ENCODE measurements at places on chromosomes 13 and 19.
A peak's percentile ranks its signal among the peaks of the same experiment; 100 is the strongest.

DNA sequence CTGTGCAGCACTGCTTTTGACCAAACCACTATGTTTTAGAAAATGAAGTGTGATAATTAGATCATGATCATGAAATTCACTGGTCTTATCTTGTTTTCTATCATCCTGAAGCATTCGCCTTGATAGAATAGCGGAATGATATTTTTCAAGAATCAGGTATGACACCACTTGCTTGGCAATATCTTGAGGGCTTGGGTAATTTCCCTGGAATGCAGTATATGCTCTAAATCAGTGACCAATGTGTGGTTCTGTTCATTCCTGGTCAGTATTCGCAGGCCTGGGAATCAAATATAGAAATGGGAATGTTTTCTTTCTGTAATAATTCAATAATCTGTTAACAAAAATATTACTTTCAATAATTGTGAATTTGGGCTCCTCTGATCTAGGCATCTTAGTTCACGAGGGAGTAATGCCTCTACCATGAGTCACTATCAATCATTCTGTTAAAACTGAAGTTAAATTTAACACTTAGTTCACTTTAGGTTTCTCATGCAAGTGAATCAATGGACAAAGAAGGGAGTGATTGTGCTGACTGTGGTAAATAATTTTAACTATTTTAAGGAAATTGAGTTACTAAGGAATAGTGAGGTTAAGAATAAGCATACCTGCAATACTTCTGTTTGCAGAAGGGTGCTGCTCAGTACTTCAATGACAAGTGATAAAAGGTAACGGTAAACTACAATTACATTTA lies 137.9 kb downstream of the PCDH20 start:
- no peak for DNase-seq

GRCh38 chr19:44685877-44686276 lies 13.1 kb upstream of the CEACAM16 start:
- DNase-seq: no peak

- no peak for DNase-seq
These were observed 44.1 kb upstream of the MEDAG start for GRCh38 chr13:30861836-30862467.

DNA sequence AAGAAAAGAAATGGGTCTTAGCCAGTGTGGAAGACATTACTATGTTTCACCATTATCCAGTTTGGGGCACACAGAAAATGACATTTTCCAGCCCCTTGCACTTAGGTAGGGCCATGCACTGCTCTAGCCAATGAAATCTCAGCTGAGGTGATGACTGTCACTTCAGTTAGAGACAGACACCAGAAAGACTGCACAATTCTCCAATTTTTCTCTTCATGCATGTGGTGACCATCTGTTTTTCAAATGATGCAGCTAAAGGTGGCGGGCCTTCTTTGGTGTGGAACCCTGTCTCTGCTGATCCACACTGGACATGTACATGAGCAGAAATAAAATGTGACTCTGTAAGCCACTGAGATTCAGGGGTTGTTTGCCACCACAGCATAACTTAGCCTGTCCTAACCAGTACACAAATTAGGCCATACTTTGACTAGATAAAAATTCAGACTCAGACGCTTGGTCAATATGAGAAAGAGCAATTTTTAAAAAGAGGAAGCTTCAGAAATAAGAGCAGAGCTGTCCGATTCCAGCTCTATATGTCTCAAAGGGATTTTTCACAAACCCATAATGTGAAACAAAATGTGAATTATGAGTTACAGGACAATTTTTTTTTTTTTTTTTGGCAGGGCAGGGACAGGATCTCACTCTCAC lies 6.7 kb downstream of the ZNF565 start:
- DNase-seq: no peak

DNA sequence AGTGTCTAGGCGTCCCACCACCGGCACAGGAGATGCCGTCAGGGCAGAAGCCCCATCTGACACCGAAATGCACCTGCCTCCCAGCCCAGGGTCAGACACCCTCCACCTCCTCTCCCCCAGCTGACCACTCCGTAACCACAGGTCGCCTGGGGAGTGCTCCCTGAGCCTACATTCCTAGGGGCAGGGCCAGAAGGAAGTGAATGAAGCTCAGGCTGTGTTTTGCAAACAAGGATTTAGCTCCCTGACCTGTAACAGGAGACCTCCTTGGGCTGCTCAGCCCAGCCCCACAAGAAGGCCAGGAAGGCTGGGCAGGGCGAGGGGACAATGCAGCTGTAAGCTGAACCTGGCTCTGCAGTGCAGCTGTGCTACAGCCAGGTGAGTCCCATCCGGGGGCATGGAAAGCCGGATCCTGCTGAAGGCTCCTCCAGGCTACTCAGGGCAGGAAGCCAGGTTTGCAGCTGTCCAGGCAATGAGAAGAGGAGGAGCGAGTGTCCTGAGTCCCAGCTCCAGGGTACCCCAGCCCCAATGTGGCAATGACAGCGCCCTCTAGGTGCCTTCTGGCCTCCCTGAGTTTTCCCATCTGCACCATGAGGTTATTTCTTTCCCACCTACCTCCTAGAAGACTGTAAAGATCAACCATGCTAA lies 42.1 kb downstream of the RHPN2 start:
- no peak for DNase-seq

DNA sequence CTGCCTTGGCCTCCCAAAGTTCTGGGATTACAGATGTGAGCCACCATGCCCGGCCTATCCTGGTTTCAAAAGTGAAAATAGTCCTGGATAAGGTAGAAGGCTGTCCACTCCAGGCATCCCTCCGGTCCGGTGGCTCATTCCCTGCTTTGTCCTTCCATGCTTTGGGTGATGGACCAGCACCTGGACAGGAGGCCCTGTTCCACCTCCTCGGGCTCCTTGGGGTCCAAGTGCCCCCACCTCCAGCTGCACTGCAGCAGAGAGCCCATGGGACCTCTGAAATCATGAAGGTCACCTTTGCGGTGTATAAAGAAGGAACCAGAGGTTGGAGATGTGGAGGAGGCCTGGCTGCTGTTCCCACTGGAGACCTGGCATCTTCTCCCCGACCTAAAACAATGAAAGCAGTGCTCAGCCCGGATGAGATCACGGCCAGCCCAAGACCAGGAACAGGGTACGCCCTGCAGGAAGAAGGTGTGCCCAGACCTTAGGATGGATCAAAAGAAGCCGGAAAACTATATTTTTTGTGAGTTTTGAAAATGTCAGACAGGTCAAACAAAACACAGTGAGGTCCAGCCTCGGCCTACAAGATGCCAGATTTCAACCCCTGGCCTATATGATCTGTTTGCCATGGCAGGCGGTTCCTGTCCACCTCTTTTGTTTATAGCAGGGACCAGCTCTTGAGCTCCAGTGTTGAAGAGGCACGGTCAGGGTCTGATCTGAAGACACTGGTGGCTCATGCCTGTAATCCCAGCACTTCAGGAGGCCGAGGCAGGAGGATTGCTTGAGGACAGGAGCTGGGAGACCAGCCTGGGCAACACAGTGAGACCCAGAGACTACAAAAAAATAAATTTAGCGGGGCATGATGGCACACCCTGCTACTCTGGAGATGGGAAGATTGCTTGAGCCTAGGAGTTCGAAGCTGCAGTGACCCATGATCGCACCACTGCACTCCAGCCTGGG lies 5.8 kb downstream of the LSR start:
- no peak for DNase-seq

GRCh38 chr13:26880735-26881134 lies 120.1 kb upstream of the GPR12 start:
- DNase-seq: no peak

DNA sequence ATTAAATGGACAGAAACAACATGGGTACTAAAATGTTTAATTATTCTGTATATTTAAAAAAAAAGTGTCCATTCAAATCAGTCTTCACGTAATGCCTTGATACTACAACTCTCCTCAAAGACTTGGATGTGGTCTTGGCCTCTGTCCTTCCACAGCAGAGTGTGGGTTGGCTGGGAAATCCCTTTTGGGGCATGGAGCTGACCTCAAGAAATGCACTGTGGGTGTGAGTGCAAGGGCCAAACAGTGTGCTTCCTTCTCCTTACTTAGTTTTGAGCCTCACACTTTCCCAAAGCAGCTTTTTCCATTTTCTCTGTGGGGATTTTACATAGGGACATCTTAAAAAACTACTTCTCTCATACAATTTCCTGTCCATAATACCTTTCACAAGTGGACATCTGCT lies 607.4 kb downstream of the EFNB2 start:
- no peak for DNase-seq

- DNase-seq: no peak
These were observed 5.0 kb upstream of the ZNF765 start for GRCh38 chr19:53389978-53390377.

DNA sequence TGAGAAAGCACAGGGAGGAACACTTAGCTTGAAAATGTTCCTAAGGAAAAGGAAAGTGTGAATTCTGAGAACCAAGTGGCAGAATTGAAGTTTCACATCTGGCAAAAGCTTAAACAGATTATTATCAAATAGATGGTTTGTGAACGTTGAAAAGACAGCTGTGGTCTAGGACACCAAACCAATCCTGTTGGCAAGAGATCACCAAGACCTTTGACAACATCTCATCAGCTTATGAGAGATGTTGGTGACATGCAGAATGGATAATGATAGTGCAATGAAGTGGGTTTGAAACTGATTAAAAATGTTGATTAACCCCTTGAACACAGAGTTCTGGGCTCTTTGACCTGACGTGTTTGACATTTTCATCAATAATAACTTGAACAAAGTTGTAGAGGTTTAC lies 74.6 kb upstream of the GPR183 start:
- DNase-seq: no peak

DNA sequence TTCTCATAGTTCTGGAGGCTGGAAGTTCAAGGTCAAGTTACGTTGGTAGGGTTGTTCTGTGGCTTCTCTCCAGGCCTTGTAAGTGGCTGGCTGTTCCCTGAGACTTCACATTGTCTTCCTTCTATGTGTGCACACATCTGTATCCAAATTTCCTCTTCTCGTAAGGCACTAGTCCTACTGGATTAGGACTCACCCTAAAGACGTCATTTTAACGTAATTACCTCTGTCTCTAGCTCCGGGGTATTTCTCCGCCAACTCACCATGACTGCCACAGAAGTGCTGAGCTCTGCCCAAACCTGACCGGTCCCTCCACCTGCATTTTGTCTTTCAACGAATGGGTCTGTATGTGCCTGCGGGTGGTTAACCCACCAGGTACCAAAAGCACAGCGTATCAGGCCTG lies 8.7 kb upstream of the SYDE1 start:
- no peak for DNase-seq

DNA sequence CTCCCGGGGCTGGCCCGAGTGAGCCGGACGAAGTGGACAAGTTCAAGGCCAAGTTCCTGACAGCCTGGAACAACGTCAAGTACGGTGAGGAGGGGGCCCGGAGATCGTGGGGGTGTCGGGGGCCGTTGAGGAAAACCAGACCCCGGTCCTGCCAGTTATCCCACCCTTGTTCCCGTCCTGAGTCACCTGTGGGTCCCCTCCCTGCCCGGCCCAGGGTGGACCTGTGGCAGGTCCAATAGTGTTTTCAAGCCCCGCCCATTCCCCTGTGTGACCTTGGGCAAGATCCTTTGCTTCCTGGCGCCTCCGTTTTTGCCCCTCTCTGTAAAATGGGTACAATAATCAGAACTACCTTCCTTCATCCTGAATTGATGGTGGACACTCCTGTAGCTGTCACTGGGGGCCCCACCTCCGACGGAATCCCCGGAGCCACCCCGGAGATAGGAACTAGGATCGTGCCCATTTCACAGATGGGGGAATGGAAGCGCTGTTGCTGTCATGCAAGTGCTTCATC lies 593 bp downstream of the ATG4D start:
- no peak for DNase-seq

- DNase-seq: no peak
These were observed 389.8 kb downstream of the NDFIP2 start for GRCh38 chr13:79870766-79871165.

GRCh38 chr19:6707011-6707657 lies 13.3 kb downstream of the C3 start:
- no peak for DNase-seq

- DNase-seq: no peak
These were observed 21.2 kb downstream of the ZNF829 start for GRCh38 chr19:36894849-36895383.

GRCh38 chr13:50129081-50129705 lies 113.9 kb downstream of the KCNRG start:
- no peak for DNase-seq

- no peak for DNase-seq
These were observed 24.6 kb downstream of the DNM2 start for GRCh38 chr19:10742476-10742875.

- no peak for DNase-seq
These were observed 7.2 kb upstream of the PABPC3 start for GRCh38 chr13:25088562-25089221.

DNA sequence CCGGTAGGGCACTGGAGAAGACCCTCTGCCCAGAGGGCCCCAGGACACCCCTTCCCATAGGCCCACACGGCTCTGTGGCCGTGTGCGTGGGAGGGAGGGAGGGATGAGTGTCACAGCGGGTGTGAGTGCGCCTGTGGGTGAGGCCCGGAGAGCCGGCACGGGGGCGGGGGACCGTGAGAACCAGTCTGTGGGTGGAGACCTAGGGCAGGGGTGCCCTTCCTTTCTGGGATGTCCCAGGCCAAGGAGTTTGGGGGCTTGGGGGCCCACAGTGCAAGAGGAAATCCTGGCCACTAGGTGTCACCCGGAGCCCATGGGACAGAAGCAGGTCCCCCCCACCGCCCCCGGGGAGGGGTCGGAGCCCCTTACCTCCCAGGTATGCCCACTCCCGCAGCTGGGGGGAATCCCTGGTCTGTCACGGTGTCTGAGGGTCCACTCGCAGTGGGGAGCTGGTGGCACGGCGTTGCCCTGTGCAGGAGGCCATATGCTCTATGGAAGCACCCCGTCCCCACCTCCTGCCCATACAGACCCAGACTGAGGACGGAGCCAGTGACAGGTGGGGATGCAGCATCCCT lies 16.0 kb upstream of the SLC7A10 start:
- DNase-seq: peak; percentile 49

DNA sequence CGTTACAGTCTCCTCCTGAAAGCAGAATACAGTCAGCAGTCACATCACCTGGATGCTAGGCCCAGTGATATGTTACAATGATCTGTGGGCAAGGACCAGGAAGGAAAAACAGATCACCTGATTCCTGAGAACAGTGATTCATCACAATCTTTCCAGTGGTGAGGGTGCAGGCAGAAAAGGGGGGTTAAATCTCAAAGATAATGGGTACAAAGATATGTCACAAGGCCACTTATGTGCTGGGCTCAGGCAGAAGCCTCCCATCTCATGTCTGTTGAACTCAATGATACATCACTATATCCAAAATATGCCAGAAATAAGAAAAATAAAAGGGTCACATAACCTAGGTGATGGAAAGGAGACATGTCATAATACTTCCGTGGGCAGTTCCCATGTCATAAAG lies 10.8 kb upstream of the ZNF91 start:
- DNase-seq: no peak

DNA sequence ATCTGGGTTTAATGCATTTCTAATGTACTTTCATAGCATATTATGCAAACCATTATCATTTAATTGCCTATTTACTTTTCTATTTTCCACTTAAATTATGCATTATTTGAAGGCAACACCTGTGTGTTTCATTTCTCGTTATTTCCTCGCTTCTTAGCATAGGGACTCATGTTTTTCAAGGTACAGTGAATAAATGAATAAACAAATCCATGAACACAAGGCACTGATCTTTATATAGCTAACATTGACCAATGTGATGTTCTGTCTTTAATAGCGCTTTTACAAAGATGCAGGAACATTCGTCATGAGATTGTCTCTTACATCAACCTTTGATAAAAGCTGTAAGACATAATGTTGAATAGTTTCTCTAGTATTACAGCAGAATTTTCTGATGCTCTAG lies 121.2 kb downstream of the B3GLCT start:
- no peak for DNase-seq

Measured in hematopoietic multipotent progenitor cell (in vitro differentiated cells).